ENCODE measurements at places on chromosomes 4 and X. TPM values are rescaled to one million over a fixed set of nuclear protein-coding genes. Genes with fewer than 3 reads are reported as not detected.

DNA sequence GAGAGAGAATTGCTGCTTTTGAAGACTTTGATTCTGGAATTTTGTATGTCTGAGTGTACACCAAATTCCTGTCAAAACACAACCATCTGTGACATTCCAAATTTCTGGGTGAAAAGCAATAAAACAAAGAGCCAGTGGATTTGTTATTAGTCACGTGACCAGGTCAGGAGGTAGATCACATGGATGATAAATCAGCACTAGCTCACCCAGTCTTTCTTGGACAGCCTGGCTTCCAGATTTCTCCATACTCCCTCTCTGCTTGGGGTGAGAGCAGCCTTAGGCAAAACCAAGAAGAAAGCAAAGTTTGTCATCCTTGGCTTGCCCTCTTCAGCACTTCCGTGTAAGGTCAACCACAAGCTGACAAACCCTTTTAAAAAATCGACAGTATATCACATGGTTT is 194.2 kb downstream of the CLCN4 start:
- no peak for DNase-seq

DNA sequence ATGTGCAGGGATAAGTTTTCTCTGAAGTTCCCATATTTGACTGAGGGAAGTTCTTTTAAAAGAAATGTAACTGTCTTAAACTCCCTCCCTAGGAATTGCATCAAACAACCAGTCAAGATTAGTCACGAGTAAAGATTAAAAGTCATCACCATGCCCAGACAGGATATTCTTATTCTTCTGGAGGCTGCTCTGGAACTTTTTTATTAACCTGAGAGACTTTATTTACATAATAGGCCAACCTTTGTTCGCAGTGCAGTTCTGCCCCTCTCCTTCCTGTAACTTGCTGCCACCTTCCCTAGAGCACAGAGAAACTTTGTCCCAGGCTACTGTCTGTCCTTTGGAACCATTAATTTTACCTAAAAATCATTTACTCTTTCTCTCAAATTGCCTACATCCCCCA is 9.8 kb upstream of the HERC3 start:
- DNase-seq, result no peak

DNA sequence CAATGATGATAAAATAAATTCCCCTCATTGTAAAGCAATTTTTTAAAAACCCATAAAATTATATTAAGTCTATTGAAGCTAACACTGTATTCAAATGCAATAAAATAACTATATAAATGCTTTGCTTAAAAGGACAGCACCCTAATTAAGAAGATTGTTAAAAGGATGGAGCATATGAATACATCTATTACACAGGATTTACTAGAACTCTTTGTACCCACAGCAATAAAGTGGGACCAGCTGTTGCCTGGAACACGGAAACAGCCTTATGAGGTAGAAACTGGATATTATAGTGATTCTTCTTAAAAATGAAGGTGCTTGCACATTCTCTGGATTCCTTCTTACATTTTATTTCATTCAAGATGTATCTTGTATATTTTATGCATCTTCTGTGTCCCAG is 298.7 kb upstream of the KLF3 start:
- DNase-seq, result no peak

DNA sequence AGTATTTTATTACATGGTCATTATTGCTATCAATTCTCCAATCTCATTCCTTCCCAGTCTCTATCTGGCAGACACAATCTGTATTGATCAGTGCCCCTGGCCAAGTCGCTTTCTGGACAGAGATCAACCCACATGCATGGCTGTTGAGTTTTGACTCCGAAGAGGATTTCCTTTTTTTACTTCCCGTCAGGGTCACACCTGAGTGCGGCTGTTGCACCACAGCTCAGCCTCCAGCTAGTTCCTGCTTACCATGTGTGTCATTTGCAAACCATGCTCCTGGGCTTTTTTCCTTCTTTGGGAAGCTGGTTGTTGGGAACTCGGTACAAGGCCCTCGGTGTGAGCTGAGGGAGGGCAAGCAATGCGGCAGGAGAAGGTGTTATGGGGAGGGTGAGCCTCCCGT is 11.7 kb downstream of the MAGED2 start:
- DNase-seq, result no peak

- no peak for DNase-seq
Measured at GRCh38 chr4:786861-787300, 39.0 kb downstream of the CPLX1 start.

The TXK gene
- total RNA-seq, result 0.52 TPM

DNA sequence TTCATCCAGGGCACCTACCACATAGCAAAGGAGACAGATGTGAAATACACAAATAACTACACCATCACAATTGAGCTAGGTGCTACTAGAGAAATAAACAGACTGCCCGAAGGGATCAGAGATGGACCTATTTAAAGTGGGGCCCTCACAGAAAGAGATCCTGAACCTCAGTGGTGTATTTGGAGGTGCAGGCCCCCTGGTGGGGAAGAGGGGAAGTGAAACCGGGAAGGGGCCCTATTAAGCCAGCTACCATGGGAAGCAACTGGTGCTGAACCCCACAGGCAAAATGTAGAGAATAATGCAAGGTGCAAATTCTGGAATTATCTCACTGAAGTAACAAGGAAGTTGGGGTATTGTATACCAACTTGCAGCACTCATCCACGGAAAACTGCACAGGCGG is 78.6 kb upstream of the FAM9A start:
- no peak for DNase-seq

DNA sequence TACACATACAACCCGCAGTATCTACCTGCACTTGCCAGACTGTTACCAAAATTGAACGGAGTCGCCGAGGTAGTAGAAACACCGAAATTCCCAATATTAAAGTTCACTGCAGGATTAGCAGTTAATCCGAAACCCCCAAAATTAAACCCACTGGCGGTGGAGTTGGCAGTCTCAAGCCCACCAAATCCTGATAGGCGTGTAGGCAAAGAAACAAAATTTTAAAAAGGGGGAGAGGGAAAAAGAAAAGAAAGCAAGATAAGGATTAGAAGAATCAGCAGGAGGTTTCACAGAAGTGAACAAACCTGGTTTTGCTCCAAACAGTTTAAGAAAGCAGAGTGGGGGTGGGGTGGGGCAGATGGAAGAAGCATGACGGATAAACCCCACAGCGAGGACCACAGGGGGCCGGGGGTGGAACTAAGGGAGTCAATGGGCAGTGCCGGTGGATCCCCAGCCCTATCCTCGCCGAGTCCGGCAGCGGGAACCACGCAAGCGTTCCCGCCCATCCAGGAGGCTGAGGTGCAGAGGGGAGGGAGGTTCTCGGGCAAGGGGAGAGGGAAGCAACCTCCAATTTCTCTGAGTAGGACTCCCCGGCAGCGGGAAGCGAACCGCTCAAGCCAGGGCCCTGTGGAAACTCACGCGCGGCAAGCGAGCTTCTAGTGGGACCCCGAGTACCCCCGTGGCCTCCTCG is 599 bp downstream of the NUP54 start:
- DNase-seq, result peak; percentile 39

DNA sequence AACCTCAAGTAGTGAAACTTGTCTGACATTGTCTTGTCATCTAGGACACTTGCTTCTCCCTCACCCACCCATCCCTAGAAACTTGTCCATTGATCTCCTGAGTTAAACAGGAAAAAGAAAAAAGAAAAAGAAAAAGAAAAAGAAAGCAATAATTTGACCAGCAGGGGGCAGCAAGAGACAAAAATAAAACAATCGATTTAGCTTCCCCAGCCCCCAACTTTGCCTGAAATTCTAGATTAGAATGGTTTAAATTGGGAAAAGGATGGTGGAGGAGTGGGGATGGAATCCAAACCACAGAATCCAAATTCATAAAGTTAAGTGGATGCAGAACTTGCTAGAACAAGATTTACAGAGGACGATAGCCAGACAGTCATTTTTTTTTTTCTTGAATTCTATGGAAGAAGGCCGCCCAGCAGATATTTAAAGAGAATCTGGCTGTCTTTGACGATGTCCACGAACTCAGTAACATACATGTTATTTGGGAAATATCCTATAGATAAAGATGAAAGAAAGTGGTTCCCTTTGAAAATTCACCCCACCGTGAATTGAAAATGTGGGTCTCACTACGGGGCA is 282.9 kb downstream of the USP46 start:
- DNase-seq, result no peak

DNA sequence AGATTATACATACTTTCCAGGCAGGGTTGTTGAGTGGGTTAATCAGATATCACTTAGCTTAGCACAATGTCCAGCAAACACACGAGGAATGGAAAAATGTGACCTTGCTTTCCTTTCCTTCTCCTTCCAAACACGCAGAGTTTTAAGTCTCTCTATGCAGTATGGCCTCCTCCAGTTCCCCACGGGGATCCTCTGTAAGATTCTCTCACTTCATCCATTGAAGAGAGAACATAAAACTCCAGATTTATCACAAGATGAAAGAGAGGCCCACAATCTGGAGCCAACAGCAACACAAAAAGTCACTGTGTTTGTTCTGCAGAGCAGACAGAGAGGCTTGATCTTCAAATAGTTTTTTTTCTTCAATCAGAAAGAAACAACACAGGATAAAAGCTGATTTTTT is 336.8 kb upstream of the CLNK start:
- no peak for DNase-seq

The IL2RG gene
- total RNA-seq, result 0.93 TPM

The CCNB3 gene
- total RNA-seq, result 1.1 TPM

DNA sequence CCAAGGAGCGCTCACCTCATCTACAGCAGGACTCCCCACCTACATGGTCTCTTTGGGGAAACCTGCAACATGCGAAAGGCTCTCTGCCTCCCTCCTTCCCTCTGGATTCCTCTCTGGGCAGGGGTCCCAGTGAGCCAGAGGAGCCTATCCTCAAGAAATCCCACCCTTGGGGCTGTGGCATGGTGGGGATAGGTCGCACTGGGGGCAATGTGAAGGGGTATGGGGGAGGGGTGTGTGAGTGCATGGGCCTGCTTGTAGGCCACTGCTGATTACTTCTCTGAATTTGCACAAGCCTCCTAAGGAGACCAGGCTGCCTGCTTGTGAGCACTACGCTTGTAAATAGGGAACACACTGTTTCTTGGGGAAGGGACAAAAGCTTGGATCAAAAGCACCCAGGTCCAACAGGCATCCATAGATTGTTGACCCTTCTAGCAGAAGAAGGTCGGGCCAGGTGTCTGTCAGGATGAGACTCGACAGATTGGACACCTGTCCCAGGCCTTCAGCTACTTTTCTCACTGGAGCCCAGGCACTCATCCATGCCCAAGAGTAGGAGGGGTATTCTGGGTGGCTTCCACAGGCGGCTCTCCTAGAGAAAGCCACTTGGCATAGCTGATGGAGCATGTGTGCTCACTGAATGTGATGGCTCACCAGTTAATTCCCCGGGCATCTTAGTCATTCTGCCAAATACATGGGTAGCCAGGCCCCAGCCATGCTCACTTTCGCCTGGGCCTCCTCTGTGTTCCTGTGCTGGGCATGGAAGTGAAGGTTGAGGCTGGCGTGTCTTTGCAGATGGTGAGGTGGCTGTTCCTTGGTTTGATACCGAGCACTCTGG is 75.0 kb downstream of the NBDY start:
- DNase-seq, result peak; percentile 73

The NKX3-2 gene
- total RNA-seq, result 0.08 TPM

DNA sequence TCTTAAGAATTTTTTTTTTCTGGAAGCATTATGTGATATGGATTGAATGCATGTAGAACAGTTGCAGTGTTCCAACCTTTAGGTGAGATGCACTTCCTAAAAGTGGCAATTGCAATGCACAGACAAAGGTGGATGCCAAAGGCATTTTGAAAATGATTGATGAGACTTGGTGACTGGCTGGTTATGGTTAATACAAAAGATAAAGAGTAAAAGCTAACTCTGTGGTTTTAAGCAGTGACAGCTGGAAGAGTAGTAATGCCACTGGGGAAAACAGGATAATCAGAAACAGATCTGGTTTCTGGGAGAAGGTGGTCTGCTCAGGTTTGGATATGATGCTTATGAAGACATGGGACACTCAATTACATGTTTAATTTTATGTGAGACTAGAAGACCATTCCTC is 345.6 kb downstream of the RPA4 start:
- DNase-seq, result no peak

The MRFAP1 gene
- 216 TPM for total RNA-seq

The NUDT10 gene
- total RNA-seq, result not detected
